GM06990 (cell line): ENCODE measurements at places on chromosomes 13 and 19.

GRCh38 chr13:75879656-75880055, 243.5 kb downstream of the LMO7 start:
- no peak for DNase-seq

GRCh38 chr13:27065582-27065981, 106.0 kb downstream of the USP12 start:
- no peak for DNase-seq

DNA sequence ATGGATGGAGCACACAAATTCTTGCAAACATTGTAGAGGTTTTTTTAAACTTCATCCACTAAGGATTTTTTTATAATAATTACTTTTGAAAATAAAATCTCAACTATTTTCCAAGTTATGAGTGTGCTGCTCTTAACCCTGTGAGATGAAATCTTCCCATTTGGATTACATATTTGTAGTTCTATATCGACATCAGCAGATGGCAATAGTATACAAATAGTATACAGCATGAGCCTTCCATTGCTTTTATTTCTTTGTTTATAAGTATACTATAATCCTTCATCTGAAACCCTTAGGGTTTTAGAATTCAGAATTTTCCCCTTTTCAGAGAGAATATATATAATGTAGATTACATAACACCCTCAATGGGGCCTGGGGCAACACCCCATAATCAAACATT, 70.5 kb downstream of the GJA3 start:
- no peak for DNase-seq

GRCh38 chr19:13016628-13017305, 21.5 kb downstream of the NFIX start:
- no peak for DNase-seq

- no peak for DNase-seq
Observed at GRCh38 chr13:49421391-49421790, 22.5 kb downstream of the CAB39L start.

DNA sequence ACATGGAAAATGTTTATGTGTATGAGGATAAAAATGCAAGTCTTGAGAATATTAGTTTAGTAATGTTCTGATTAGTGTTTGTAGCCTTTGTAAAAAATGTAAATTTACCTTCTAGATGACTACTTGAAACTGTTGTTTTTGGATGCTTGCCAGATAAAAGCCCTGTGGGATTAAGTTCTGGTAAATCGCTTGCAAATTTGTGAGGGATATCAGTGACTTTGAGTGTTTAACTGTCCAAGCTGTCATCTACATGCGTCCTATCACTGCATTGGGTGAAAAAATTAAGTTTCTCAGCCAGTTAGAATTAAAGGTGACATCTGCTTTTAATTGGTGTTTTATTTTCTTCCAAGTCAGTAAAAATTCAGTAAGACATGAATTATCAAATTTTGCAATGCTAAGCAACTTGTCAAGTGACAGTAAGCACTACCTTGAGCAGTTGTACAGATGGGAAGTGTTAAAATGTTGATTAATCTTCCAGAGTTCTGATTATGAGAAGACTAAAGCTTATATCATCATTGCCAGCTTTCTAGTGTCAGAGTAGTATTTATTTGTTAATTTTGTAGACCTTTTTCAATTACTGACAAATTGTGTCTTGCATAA, 88.0 kb downstream of the PCCA start:
- no peak for DNase-seq

DNA sequence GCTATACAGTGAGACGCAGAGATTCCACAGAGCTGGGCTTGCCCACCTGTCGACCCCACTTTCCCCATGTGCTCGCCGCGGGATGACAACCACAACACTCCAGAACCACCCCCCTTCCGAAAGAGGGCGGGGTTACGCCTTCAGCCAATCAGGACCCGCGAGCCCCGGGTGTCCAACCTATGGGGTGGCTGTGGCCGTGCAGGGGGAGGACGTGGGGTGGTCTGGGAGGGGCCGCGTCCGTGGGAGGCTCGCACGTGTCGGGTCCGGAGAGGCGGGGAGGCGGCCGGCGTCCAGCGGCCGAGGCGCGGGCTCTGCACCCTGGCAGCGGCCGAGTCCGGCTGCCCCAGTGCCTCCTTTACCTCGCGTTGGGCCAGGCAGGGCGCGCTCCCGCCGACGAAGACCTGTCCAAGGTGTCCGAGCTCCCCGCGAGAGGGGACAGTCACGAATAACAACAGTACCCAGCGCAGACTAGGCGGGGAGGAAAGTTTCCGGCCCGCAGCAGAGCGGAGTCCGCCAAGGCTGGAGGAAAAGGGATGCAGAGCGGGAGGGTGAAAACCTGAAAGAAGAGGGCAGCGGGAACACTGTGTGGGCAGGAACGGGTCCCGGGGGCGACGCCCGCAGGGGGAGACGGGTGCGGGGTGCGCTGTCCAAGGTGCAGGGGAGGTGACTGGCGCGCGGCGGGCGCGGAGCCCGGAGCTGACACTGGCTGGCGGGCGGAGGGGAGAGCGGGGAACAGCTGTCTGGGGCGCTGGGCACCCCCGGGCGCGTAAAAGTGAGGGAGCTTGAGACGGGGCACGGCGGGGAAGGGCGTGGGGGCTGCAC, 911 bp downstream of the ENOX1 start:
- DNase-seq = peak; percentile 40

DNA sequence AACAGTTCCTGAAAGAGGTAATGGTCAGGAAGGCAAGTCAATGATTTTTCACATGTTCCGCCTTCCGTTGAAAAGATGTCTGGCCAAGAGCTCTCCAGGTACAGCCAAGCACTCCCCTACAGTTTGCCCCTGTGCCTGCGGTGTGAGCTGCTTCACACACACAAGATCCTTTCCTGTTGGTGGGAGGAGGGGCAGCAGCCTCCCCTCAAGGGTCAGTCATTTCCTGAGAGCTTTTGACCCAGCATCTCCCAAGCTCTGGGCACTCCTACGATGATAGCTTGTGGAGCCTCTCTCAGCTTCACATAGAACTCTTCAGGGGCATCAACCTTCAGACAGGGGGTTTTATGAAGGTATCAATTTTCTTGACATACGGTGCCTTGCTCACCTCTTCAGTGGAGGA, 86.9 kb downstream of the DOCK9 start:
- DNase-seq = no peak

- no peak for DNase-seq
Observed at GRCh38 chr13:31385540-31385939, 185.8 kb downstream of the B3GLCT start.

DNA sequence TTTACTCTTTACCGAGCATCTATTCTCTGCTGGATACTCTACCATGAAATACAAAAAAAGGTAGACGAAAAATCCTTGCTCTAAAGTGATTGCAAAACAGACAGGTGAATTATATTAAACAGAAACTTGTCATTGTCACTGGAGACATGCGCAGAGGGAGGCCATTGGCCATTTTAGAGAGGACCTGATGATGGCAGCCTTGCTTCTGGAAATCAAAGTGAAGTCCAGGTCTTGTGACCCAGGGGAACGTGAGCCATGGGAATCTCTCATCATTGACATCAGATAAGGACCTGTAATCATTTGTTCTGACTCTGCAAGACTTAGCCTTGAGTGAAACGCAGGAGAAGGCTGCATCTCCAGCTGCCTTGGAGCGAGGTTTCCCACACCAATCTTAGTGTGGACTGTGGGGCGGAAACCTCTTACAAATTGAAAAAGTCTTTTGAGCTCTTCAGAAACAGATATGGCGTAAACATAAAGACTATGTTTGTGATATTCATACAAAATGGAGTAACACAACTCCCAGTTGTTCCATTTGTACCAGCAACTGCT, 16.8 kb upstream of the SLC46A3 start:
- DNase-seq = no peak

DNA sequence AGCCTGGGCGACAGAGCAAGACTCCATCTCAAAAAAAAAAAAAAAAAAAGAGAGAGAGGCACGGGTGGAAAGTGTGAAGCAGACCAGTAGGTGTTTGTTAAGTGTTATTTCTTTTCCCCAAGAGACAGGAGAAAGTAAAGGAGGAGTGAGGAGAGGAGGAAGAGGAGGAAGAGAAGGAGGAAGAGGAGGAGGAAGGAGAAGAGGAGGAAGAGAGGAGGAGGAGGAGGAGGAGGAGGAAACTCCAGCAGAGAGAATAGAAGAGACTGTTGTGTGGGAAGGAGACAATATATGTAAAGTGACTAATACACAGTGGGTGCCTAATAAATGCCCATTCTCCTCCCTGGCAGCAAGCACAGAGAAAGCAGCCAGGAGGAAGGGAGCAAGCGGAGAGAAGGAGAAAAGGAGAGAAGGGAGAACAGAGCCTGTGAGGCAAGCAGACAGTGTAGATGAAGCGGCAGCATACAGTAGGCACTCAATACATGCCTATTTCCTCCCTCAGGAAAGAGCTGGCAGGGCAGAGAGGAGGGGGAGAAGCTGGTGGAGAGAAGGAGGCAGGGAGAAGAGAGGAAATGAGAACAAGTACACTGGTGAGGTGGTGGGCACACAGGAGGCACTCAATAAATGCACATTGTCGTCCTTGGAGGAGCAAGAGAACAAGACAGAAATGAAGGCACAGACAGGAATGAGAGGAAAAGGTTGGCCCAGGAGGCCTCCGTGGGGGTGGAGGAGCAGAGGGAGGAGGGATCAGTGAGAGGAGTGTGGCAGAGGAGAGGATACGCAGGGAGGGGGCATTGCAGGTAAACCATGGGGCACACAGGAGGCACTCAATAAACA, 16.6 kb downstream of the JOSD2 start:
- DNase-seq = no peak

GRCh38 chr19:43639519-43640423, at the start of gene CADM4:
Gene CADM4, minus strand, starts transcription at chr19:43639850. Its CDS starts 60 bp downstream, at chr19:43639790.
- no peak for DNase-seq

GRCh38 chr13:110118106-110118505, 188.9 kb downstream of the COL4A1 start:
- no peak for DNase-seq

DNA sequence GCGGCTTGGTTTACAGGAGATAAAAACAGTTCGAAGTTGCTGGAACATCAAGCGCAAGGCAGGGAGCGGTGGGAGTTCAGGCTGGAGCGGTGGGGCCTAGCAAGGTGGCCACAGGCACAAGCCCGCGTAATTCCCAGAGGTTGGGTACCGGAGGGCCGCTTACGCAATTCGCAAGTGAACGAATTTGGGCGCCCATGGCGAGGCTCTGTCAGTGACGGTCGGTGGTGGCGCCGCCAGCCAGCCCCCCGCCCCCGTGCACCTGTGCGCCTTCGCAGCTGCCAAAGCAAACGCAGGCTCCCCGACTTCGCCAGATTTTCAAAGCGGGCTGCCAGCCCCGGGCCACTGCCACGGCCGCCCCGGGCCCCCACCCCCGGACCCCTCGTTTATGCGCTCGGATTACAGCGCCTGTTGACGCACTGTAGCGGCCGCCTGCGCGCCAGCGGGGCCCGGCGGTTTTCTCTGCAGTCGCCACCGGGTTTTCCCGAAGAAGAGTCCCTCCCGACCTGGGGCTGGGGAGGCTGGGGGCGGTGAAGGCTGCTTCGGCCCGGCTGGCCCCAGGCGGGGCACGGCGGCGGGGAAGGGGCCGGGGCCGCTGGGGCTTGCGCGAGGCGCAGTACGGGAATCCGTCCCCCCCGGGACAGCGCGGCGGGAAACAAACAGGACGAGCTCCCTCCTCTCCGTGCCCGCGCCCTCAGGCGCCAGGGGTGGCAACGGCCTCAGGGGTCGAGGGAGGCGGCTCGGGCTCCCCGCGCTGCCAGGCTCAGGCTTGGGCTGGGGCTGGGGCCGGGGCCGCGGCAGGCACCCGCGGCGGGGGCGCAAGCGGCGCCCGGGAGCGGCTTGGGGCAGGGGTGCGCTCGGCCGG, 709 bp downstream of the N4BP2L1 start:
- DNase-seq = peak; percentile 79
